ENCODE measurements at places on chromosomes 2 and 18.

GRCh38 chr2:48233005-48233404 is 296.9 kb upstream of the STON1 start:
- DNase-seq, result no peak

DNA sequence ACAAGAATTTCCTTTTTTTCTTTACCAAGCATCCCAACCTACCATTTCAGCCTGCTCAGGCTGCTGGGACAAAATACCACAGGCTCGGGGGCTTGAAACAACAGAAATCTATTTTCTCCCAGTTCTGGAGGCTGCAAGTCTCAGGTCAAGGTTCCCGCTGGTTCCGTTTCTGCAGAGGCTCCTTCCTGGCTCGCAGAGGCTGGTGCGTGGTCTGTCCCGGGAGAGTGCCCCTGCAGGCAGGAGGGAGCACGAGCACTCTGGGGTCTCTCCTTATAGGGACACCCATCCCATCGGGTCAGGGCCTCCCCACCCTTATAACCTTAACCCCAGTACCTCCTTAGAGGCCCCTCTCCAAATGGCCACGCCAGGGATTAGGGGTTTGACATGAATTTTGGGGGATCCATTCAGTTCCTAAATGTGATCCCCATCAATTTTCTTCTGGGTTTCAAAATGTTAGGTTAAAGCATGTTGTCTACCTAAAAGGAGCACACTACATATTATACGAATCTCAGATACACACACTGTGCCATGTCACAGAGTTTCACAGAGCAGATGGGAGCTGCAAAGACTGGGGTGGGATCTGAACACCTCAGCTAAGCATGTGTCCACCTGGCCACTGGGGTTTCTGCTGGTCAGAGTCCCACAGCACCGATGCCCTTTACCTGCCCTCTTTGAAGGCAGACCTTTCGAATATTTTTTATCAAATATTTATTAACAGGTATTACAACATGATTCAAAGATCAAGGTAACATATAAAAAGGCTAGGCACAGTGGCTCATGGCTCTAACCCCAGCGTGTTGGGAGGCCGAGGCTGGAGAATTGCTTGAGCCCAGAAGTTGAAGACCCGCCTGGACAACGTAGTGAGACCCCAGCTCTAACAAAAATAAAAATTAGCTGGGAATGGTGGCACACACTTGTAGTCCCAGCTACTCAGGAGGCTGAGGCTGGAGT is 17.6 kb upstream of the ADI1 start:
- no peak for DNase-seq

GRCh38 chr18:73549236-73549635 is 598.4 kb downstream of the FBXO15 start:
- DNase-seq, result no peak

GRCh38 chr2:240095556-240096523 is 40.3 kb downstream of the COPS9 start:
- DNase-seq, result no peak

DNA sequence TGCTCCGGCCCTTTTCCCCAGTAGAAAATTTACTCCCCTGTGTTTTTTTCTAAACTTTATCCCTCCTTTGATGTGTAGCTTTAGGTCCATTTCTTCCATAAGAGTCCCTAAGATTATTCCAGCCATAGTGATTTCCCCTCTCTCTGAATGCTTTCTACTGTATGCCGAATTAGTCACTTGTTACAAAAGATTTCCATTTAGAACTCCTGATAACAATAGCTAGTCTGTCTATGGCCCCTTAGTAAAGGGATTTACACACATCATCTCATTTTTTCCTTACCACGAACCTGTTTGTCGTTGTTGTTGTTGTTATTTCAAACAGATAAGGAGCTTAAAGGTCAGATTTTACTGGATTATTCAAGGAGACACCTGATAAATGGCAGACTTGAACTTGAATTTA is 256.1 kb downstream of the PAX3 start:
- DNase-seq, result no peak

DNA sequence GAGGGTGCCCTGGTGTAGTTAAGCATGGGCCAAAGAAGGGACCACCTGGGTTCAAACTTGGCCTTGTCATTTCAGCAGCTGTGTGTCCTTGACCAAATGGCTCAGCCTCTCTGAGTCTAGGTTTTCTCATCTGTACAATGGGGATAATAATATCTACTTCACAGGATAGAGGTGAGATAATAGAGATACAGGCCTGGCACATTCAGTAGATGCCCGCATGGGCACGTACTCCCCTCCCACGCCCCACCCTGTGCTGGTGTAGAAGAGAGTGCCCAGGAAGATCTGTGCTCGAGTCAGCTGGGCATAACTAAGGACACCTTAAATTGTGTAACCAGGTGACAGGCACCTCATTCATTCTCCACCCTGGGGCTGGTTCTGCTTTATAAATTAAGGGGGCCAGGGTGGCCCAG is 8.4 kb upstream of the TMEM185B start:
- DNase-seq, result peak; percentile 51

DNA sequence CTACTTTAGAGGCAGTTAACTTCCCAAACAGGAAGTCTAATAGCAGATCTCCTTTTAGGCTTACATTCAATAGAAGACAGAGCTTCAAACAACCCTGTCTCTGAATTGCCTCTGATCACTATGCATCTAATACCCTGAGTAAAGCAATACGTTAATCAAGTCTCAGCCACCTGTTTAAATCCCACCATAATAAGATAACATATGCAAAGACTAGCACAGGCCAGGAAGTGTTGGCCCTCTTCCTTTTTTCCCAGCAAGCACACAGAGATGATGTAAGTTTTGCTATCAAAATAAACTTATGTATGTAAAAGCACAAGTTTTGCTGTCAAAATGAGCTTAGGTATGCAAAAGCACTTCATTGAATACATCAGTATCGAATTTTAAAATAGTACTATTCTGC is 385.5 kb downstream of the RND3 start:
- no peak for DNase-seq

DNA sequence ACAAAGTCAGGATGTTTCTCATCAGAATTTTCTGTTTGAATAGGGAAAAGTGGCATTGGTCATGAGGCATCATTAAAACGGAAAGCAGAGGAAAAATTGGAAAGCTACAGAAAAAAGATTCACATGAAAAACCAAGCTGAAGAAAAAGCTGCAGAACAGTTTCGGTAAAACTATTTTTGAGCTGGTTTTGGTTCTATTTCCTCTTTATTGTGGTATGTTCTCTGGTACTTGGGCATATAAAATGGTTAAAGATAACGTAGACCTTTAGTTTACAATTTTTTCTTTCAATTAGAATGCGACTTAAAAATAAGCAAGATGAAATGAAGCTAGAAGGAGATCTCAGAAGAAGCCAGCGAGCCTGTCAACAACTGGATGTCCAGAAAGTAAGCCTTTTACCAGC is 7.6 kb downstream of the GPATCH11 start:
- no peak for DNase-seq

GRCh38 chr2:42249887-42250286 is 80.7 kb downstream of the EML4 start:
- no peak for DNase-seq

GRCh38 chr18:22525883-22526282 is 108.2 kb upstream of the CTAGE1 start:
- no peak for DNase-seq

- DNase-seq, result no peak
Measured at GRCh38 chr2:225090746-225091145, 48.5 kb upstream of the DOCK10 start.
